ENCODE measurements at places on chromosomes 11 and 22. TPM values are rescaled to one million over a fixed set of nuclear protein-coding genes. Genes with fewer than 3 reads are reported as not detected.

GRCh38 chr11:69876013-69876412 is 56.8 kb upstream of the FGF3 start:
- DNase-seq = no peak

DNA sequence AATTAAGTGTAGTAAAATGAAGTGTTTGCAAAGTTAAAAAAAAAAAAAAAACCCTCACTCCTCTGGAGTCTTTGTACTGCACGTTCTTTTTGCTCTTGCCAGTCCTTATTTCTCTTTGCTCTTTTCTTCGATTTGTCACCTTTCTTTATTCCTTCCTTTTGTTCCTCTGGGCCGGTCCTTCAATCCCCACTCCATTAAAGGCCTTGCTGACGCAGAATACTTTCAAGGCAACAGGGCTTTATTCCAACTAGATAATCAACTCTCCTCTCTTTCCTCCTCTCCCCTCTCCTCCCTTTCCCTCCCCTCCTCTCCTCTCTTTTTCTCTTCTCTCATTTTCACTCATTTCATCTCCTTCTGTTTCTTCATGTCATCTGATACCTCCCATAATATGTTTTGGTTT is 138.2 kb upstream of the NTM start:
- no peak for DNase-seq

DNA sequence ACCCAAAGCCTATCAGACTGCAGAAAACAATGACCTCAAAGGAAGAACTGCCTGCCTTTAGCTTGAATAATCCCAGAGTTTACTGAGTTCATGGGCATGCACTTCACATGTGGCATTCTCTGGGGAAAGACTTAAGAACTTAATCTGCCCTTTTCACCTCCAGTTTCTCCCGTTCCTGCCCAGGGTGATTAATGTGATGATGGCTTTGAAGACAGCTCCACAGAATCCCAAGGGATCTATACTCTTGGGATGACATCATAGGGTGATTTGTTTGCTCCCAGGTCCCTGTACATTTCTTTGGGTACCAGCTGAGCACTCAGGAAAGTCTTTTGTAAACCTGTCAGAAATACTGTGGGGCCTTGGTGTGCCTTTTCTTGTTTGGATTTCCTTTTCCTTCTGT is 14.0 kb downstream of the FJX1 start:
- peak; percentile 47 for DNase-seq

DNA sequence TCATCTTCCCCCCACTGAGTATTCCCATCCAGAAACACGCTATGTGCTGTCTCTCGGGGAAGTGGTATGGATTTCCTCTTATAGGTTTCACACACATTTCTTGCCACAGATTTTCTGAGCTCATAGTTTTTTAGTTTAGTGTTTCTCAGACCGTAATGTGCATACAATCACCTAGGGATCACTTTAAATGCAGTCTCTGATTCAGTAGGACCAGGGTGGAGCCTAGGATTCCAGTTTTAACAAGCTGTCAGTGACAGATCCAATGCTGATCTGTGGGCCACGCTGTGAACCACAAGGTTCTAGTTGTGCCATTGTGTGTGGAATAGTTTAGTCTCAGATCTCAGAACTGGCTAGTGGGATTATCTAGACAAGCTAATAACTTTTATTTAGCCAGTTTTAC is 23.7 kb upstream of the CXCR5 start:
- no peak for DNase-seq

Gene SMARCB1
- 72.3 TPM for total RNA-seq

- DNase-seq = peak; percentile 67
Measured at GRCh38 chr11:8025816-8026215, 38.7 kb downstream of the EIF3F start.

DNA sequence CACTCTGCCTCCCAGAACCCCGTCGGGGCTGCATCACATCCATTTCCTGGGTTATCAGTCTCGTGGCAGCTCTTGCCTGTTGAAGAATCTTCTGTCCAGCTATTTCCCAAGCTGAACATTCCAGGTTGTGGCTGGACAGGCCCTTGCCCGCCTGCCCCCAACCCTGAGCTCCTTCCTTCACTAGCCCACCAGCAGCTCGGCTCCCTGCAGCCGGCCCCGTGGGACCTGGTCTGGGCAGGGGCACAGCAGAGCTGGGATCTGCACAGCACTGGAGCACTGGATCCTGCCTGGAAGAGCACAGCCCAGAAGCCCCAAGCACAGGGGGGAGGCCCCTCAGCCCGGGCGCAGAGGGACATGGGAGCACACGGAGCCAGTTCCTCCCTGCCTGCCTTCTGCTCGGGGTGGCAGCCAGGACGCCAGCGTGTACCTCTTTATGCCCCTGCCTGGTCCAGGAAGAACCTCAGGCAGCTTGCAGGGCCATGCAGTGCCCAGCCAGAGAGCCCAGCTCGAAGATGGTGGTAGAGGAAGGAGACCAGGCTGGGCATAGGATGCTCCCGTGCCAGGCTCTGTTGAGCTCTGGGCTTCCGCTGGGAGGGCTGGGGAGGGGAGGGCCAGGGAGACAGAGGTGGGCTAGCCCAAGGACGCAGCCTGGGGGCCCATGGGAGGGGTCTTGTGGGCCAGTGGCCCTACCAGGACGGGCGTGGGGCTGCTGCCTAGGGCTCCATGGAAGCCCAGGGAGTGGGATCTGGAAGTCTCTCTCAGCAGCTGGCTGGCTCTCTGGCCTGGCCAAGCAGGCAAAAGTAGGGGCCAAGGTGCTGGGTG is 16.6 kb upstream of the GNB1L start:
- DNase-seq = no peak

- DNase-seq = no peak
Measured at GRCh38 chr11:117217141-117218084, 14.5 kb downstream of the PCSK7 start.

GRCh38 chr11:63816166-63816565 is 2.9 kb downstream of the SPINDOC start:
- no peak for DNase-seq

Gene PVALB
- not detected for total RNA-seq

DNA sequence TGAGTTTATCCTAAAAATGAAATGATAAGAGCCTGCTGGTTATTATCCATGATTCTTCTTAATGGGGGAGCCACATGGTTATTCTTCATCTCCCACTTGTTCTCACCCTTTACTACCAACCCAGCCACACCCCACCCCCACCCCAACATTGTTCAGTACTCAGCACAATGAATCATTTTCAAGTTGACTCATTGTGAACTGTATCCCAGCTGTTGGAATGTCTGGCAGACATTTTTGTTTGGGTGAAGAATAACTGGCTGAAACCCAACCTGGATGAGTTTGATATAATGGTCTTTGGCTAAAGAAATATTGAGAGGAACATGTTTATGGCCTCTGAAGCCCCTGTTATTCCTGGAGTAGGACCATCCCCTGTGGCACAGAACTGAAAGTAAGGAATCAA is 136.2 kb downstream of the ELP4 start:
- DNase-seq = peak; percentile 88

Gene CBY1
- 14.1 TPM for total RNA-seq

- DNase-seq = peak; percentile 38
Measured at GRCh38 chr22:46941968-46942798, 179.7 kb downstream of the TBC1D22A start.

Gene IL10RA
- total RNA-seq = not detected

- DNase-seq = no peak
Measured at GRCh38 chr11:34824425-34824824, 91.8 kb downstream of the APIP start.

- DNase-seq = peak; percentile 67
Measured at GRCh38 chr22:26845021-26845743, 187.8 kb downstream of the MIAT start.

Gene PPME1
- total RNA-seq = 63.8 TPM

DNA sequence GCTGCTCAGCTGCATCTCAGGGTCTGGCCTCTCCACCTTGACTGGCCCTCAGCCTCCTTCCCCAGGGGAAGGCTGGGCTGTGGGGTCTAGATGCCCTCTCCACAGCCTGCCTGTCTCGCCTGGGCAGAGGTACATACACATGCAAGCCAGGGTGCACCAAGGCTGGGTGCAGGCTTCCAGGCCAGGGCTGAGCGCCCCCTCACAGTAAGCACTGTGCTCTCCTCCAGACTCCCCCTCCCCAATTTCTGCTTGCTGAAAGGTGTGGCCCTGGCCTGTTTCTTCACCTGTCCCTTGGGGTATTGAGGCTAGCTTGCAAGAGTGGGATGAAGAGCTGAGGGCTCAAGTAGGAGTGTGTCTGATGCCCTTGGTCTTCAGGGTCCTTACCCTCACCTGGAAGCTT is 22.5 kb downstream of the RELT start:
- DNase-seq = no peak

DNA sequence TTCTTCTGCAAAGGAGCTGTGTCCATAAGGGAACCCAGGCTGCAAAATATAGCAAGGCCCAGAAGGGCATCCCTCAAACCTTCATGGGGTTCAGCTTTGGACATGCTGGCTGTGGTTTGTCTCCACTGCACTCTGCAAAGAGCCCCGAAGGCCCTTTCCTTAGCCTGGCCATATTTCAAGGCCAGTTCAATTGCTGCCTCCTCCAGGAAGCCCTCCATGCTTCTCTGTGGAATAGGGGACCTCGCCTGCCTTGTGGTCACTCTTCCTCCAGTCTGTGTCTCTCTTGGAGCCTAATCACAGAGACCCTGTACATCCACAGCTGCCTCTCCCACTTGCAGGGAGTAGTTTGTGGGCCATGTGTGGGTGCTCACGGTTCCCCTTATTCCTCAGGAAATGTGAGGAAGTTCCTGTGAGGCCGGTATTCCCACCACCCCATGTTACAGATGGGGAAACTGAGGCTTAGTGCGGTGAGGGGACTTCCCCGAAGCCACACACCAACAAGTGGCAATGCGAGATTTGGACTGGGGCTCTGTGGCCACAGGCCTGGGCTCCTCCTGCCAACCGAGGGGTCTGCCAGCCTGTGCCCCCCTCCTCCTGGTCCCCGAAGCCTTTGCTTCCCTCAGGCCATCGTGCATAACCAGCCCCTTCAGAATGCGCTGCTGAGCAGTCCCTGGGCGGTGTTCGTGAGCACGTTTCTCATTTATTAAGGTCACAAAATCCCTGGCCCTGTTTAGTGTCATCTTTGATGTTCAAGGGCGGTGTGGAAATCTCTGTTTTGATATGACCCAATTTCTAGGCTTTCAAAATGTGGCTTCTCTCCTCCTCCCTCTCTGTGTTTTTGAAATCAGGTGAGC is 65.8 kb downstream of the PARVB start:
- DNase-seq = no peak

GRCh38 chr11:7462706-7463105 is 22.6 kb upstream of the OLFML1 start:
- no peak for DNase-seq

Gene BTG4
- total RNA-seq = not detected

Gene SLC22A6
- not detected for total RNA-seq

Gene TRIM51
- total RNA-seq = not detected

Gene MPPED2
- not detected for total RNA-seq

DNA sequence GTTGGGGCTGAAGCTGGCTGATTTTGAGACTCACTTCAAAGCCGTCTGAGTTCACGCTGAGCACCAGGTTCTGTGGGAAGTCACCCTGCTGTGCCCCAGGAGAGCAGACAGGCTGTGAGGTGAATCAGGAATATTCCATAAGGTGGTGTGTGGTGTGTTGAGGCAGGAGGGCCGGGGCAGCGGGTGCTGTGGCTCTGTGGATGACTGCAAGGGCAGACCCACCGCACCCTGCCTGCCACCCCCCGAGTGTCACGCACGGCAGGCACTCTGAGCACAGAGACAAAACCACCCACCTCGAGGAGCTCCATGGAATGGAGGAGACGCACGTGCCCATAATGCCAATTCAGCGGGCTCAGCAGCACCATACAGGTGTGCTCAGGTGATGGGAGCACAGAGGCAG is 147.8 kb downstream of the PKNOX2 start:
- no peak for DNase-seq

DNA sequence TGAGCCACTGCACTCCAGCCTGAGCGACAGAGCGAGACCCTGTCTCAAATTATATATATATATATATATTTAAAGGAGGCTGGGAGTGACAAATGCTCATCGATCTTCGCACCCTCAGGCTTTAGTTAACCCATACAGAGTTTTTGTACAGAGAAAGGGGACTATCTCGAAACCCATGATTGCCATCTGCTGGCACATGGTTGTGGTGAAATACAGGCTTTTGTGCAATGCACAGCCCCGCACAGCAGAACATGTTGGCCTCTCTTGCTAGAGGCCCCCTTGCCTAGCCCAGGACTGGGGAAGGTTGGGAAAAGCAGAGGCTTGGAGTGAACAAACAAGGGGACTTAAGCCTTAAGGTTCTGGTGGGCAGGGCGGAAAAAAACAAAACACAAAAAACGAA is 3.6 kb downstream of the MYBPC3 start:
- peak; percentile 37 for DNase-seq

Gene C11orf65
- total RNA-seq = 0.24 TPM

- DNase-seq = peak; percentile 71
Measured at GRCh38 chr11:130726234-130727037, 189.8 kb downstream of the SNX19 start.

- no peak for DNase-seq
Measured at GRCh38 chr11:37968148-37968547, 1370.1 kb upstream of the RAG2 start.

Gene SRSF8
- total RNA-seq = 32.9 TPM

DNA sequence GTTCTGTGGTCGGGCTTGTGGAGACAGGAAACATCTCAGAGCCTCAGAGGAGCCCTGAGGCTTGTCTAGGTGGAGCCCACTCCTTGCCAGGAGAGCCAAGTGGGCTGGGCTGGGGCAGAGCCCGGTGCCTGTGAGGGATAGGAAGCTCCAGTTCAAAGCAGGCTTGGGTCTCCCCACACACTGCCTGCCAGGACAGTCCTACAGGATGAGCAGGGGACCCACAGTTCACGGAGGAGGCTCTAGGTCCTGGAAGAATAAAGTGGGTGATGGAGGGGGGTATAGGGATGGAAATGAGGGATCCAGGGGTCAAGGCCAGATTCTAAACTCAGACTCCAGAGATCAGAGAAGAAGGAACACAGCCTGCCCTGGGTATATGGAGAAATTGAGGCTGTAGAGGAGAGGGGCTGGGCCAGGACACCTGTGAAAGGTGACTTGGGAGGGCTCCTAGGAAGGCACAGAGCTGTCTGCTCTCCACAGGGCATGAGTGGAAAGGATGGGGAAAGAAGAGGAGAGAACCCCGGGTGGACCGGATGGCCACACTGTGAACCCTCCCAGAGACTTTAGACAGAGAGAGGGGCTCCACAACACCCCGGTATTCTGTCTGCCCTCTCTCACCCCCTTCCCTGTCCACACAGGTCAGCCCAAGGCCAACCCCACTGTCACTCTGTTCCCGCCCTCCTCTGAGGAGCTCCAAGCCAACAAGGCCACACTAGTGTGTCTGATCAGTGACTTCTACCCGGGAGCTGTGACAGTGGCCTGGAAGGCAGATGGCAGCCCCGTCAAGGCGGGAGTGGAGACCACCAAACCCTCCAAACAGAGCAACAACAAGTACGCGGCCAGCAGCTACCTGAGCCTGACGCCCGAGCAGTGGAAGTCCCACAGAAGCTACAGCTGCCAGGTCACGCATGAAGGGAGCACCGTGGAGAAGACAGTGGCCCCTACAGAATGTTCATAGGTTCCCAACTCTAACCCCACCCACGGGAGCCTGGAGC is 7.4 kb downstream of the IGLL5 start:
- no peak for DNase-seq

Data from RPMI7951 (cell line).